Activated CD4-positive, CD25-positive, alpha-beta regulatory T cell (primary cell): ENCODE measurements at places on chromosomes 12 and 14.

GRCh38 chr14:75280291-75280830 lies 1.7 kb downstream of the FOS start:
- no peak for DNase-seq

GRCh38 chr12:16325426-16325825 lies 22.0 kb upstream of the MGST1 start:
- DNase-seq: no peak

DNA sequence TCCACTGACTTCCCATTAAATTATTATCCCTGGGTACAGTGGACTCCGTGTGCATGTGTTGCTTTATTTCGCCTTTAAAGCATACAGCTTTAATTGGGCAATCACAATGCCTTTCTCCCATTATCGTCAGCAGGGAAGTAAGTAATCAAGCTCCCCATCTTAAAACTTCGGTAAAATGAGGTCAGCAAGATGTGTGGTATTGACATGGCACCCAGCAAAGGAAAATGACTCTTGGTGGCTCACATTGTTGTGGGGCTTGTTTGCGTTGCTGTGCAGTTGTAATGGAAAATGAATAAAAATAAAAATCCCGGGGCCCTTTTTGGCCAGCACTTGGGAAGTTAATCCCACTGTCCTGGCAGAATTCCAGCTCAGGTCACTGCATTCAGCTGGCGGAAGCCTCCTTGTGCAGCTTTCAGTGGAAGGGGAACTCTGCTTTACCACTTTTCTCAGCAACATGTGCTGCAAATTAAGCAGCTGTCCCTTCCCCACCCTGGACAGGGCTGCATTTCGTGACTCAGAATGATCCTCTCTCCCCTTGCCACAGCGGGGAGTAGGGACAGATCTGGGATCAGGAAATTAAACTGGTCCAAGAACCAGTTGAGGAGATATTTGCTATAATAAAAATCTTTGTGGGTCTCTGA lies 13.9 kb upstream of the ATP2A2 start:
- DNase-seq: no peak

DNA sequence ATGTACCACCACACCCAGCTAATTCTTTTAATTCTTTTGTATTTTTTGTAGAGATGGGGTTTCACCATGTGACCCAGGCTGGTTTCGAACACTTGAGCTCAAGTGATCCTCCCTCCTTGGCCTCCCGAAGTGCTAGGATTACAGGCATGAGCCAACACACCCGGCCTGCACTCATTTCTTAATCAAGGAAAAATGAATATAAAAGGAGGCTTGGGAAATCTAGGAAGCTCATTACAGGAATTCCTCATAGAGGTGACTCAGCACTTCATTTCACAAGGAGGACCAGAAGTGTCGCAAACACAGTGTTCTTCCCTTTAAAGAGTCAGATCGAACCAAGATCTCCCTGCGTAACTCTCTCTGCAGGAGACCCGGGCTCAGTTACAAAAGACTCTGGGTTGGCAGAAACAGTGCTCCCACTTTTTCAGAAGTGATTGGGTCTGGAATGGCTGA lies 30.3 kb downstream of the NFKBIA start:
- DNase-seq: no peak

GRCh38 chr12:90896821-90897220 lies 58.2 kb downstream of the CCER1 start:
- DNase-seq: no peak

DNA sequence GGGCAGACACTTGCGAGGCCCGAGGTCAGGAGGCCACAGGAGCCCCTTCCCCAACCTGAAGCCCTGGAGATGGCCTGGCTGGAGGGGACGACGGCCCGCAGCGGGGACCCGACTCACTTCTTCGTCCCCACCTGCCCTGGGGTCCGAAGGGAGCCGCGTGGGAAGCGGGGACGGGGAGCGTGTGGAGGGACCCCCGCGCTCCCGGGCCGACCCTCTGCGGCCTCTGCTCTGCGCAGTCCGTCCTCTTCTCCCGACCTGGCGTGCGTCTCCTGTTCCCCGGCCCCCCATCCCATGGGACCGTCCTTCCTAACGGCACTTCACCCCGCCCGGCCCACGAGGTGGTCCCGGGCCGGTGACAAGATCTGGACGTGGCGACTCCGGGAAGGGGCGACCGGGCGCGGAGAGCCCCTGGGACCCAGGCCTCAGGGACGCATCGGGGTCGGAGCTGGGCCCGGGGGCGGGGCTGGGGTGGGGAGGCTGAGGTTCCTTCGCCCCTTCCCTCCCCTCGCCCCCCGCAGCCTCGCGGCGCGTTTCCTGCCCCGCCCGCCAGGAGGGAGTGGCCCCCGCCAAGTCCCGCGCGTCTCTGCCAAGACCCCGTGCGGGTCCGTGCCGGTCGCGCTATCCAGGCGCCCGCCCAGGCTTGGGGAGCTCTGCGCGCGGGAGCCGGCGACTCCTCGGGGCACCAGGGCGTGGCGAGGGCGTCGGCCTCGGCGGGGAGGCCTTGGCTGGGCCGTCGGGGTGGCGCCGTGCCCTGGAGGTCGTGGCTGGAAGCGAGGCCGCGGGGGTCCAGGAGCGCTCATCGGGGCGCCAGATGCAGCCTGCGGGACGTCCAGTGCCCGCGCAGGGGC lies 97.1 kb downstream of the TNFAIP2 start:
- DNase-seq: no peak

DNA sequence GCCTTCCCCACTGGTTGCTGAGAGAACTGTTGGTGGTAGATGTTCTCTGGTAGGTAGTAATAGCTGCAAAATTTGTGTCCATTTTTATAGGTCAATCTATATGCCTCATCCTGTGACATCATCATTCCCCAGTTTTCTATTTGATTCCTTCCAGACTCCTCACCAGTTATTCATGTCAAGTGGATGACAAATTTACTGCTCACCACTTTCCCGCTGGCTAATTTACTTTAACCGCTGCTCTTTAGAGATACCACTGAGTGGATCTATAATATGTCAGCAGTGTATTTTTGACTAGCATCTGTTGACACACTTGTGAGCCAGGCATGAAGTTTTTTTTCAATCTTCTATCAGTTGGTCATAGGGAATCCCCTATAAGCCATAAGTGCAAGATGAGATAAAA lies 24.6 kb downstream of the GPR65 start:
- DNase-seq: no peak

- no peak for DNase-seq
Observed at GRCh38 chr14:83260751-83261150, 1727.1 kb upstream of the SEL1L start.

DNA sequence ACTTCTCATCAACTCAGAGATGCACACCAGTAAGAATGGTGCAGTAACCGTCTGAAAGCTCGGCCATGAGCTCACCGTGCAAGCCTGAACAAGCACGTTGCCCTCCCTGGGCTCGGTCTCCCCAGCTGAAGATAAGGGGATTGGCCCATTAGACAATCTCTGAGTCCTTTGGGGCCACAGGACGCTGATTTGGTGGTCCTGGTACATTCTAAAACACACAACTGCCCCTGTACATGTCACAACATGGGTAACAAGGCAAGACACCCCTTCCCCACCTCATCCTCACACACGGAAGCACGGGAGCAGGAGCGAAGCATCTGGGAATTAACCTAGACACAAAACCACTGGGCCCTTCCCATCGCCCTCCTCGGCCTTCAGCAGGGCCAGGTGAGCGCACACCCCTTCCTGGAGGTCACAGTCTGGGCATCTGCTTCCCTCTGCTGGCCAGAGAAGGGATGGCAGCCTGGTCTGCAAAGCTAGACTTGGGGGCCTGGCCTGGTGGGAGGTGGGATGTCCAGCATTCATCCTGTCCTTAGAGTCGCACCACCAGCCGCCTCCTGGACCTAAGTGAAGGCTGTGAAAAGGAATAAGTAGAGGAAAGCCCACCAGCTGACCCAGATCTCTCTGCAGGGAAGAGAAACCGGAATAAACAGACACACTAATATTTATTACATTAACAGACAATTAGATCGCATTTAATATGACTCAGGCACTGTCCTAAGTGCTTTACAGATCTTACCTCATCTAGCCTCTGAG lies 18.9 kb upstream of the SMUG1 start:
- peak; percentile 74 for DNase-seq

DNA sequence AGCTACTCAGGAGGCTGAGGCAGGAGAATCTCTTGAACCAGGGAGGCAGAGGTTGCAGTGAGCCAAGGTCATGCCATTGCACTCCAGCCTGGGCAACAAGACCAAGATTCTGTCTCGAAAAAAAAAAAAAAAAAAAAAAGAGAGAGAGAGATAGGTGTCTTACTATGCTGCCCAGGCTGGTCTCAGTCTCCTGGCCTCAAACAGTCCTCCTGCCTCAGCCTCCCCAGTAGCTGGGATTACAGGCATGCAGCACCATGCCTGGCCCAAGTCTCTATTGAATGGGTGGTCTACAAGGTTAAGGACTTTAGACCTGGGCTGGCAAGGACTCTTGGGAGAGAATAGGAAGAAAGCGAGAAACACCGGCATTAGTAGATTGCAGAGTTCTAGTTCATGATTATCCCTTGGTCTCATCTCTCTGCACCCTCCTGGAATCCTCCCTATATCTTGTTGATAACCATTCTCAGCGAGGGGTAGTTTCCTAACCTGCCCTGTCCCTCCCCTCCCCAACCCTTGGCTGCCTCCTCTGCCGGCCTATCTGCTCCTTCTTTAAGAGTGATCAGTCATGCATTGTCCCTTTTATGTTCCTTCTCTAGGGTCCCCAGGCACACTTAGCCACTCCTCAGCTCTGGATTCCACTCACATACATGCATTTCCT lies 128.1 kb upstream of the MAP1LC3B2 start:
- DNase-seq: no peak

- DNase-seq: no peak
Observed at GRCh38 chr12:41485203-41485602, 297.1 kb downstream of the PDZRN4 start.

DNA sequence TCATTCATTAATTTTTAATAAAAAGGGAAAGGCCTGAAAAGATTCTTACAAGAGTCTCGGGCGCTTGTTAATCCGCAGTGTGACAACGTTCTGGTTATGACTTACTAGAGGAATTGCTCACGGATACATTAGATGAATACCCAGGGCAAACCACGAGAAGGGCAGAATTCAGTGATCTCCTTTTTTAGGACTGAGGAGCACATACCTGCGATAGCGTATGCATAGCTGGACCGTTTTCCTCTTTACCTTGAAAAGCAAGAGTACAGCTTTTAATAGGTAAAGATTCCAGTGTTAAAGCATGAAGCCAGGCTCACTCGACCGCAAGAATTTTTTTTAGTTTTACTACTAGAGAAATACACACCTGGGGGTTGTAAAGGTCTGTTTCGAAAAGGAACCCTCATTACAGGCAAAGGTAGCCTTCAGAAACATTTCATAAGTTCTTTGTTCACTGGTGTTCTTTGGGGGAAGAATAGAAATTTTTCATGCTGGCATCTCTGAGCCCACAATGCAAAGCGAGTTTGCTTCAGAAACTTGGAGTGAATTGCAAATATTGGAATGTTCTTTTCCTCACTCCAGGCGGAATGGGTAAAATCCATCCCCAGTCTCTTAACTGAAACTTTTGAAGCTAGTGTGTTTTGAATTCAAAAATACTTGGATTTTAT lies 953 bp downstream of the MAPK1IP1L start:
- no peak for DNase-seq

- DNase-seq: no peak
Observed at GRCh38 chr14:60691383-60692113, 32.6 kb downstream of the SIX4 start.

DNA sequence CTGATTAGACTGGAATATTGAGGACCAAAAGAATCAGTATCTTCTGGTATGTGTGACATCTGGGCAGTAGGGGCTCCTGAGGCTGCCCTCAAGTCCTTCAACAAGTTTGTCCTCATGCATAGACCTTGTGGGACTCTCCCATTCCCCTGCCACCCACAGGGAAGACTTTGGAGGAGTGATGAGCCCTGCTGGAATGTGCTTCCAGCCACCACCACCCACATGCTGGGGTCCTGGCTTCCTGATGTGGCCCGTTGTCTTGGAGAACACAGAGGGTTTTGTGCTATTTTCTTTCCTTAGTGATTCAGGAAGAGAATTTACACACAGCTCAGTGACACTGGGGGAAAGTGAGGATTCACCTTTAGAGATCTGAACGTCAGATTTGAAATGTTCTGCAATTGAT lies 29.2 kb upstream of the SEL1L start:
- DNase-seq: no peak
